ENCODE measurements at places on chromosomes 2 and 18.

DNA sequence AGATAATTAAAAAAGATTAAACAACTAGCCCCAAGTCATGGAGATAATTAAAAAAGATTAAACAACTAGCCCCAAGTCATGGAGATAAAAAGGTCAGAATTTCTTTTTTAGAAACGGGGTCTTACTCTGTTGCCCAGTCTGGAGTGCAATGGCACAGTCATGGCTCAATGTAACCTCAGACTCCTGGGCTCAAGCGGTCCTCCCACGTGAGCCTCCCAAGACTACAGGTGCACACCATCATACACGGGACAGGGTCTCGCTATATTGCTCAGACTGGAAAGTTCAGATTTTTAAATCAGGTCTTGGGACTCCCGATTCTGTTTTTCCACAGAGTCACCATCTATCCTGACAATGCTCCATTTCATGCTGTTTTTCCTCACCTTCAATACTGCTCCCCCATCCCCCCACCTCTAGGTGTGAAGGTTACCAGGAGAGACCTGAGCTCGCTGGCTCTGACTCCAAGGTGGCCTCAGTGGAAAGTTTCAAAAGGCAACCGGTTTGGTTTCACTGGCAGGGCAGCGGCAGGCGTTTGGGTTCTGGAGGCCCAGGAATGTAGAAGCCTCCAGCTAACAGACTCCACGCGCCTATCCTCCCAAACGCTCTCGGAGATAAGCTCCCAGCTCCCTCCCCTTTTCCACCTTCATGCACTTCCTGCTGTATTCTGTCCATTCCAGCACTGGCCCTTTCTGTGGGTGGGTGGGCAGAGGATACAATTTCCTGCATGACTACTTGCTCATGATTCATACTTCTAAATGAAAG lies 2.9 kb upstream of the SEMA4C start:
- no peak for DNase-seq

DNA sequence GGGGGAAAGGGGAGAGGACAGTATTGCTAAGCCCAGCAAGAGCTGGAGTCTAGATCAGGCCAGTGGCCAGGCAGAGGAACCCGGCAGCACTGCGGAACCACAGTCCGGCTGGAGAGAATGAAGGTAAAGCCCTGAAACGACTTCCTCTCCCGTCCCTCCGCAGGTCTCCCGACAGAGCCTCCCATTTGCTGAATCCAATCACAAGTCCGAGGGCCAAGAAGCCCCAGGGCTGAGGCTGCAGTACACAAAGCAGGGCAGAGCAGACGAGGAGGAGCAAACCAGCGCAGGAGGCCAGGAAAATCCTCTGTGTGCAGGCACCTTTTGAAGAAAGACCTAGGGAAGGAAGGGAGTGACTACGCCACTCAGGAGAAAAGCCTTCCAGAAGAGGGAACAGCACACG lies 104.4 kb downstream of the OSBPL1A start:
- DNase-seq = no peak

GRCh38 chr2:25982273-25982967 lies at the start of gene KIF3C:
TSS of gene KIF3C (minus strand) at chr2:25982497. CDS start at chr2:25981917, 580 bp downstream.
- peak; percentile 61 for DNase-seq

DNA sequence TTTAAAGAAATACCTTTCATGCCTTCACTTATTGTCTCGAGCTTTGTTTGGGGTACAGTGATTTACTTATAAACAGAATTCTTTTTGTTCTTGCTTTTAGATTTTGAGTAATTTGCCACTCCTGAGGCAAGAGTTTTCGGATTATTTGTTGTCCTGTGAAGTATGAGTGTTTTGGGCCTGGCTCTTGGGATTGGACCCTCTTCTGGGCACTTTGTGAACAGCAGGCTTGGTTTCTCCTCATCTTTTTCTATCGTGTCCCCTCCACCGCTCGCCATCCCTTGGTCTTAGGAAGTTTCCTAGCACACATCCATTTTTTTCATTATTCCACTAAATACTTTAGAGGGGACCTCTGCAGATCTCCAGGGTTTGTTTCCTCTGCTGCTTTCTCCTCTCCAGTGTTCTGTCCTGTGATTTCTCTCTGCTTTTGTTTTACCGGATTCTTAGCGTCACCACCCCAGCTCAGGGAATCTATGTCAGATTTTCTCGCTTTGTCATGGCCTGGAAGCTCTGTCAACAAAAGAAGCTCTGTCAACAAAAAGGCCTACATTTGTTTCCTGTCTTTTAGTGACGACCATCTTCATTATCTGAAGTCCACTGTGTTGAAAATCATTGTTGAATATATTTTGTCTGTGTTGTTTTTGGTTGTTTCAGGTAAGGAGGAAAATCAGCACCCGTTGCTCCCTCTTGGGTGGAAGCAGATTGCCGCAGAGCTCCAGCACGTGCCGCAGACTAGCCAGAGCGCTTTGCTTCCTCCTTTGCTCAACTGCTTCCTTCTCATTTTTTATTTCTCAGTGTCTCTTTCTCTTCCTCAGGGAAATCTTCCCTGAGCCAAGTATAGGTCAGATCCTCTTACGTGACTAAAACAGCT lies 27.8 kb downstream of the ANKRD62 start:
- DNase-seq = no peak

- no peak for DNase-seq
These were observed 64.0 kb downstream of the RAB31 start for GRCh38 chr18:9771977-9772660.

- DNase-seq = no peak
These were observed 89.2 kb downstream of the EPHA4 start for GRCh38 chr2:221482666-221483455.

- no peak for DNase-seq
These were observed at the start of gene SH3RF3 for GRCh38 chr2:109128616-109129355. TSS of gene SH3RF3 (plus strand) at chr2:109129205.

- no peak for DNase-seq
These were observed 66.4 kb downstream of the GALR1 start for GRCh38 chr18:77316008-77316407.

DNA sequence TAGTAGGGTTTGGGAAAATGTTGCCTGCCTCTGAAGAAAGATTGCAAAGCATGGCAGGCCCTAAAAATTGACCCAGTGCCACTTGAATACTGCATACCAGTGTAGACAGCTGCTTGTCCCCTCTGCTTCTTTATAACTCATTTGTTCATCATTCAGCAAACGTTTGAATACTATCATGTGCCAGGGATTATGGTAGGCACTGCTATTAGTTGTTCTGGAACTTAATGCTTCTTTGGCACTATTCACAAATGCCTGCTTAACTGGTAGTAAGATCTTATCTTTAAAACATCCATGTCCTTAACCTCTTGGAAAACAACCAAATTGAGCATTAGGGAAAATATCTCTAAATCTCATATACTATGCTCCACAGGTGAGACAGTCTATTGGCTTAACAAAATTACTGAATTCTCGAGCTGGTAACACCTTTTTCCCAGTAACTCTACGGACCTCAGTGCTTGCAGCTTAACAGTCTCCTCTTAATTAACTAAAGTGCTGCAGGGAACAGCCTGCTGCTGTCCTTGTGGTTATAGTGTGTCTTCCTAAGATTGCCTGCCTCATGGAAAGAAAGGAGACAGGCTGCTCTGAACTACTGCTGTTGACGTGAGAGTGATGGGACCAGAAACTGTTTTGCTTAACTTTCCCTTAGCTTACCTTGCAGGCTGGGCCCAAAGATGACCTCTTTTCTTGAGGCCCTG lies 93.2 kb downstream of the MIB1 start:
- no peak for DNase-seq

DNA sequence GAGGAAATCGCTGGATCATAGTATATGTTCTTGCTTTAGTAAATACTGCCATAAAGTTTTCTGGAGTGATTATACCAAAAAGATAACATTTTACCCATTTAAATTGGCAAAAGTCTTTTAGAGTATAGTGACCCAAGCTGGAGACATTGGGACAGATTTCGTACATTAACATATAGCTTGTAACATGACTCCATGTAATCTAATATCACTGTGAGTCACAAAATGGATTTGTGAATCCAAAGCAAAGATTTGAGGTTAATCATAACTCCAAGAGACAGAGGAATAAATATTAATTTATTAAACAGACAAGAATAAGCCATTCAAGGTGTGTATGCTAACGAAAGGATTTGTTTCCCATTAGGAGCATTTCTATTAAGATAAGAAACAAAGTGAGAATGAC lies 45.0 kb upstream of the RMP24 start:
- no peak for DNase-seq

- no peak for DNase-seq
These were observed 2.0 kb downstream of the IHH start for GRCh38 chr2:219058541-219059374.

DNA sequence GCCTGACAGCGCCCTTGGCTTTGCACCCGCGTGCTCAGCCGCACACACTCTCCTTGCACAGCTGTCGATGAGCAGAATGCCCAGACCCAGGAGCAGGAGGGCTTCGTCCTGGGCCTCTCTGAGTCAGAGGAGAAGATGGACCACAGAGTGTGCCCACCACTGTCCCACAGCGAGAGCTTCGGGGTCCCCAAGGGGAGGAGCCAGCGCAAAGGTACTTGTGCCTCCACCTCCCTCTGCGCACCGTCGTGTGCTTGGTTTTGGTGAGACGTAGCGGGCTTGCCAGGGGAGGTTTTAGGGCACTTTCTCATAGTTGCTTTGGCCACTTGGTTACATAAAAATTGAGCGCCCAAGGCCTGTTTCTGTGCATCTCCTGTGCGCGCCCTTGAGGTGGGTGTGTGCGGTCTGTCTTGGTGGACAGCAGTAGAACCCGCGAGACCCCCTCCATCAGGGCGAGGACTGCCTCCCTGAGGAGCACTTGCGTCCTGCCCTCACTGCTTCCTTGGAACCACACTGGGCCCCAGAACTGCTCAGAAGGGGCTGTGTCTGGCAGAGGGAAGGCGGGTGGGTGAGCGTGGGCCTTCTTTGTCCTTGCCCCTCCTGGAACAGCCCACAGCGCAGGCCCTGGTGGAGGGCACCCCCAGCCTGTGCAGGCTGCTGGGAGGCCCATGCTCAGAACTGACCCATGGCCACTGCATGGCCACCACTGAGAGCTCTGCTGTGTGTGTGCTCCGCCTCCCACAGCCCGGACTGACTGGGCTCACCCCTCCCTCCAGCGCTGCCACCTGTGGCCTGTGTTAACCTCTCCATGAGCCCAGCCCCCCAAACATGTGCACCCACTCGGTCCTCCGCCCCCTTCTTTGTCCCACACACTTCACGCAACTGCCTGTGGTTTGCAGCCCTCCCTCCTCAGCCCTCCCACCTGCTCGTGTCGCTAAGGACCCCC lies 95.9 kb downstream of the DGKD start:
- no peak for DNase-seq

GRCh38 chr18:23232331-23232730 lies 97.0 kb downstream of the CABLES1 start:
- no peak for DNase-seq

DNA sequence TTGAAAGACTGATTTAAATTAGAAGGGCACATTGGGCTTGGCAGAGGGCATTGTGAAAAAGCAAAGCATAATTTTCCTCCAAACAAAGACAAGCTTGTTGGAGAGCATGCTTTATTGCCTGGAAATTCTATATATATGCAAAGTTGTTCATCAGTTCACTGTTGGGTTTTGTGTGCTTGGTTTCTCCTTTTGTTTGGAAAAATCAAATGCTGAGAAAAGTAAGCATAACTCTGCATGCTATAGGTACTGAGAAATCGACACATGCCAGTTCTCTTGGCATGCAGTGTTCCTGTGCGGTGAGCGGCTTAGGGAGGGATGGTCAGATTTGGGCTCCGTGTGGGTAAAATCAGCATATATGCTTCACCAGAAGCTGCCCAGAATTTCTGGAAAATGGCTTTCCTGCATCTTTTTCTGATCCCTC lies 161.0 kb downstream of the RAPGEF4 start:
- DNase-seq = no peak

- no peak for DNase-seq
These were observed 37.9 kb downstream of the FAM210A start for GRCh38 chr18:13688191-13689136.

DNA sequence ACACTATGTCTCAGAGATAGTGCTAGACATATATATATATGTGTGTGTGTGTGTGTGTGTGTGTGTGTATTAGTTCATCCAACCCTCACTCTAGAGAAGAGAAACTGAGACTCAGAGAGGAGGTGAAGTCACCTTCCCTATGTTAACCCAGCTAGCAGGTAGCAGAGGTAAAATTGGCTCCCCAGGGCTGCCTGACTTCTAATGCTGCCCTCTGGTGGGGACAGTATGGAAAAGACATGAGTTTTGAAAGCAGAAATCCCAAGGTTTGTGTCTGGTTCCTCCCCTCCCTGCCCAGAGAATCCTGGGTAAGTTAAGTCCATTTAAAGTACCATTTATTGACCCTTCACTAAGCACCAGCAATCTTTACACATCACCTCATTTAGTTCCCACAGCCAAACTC lies 137.7 kb downstream of the THNSL2 start:
- DNase-seq = no peak

- DNase-seq = no peak
These were observed 29.9 kb downstream of the DAPL1 start for GRCh38 chr2:158825021-158825420.

DNA sequence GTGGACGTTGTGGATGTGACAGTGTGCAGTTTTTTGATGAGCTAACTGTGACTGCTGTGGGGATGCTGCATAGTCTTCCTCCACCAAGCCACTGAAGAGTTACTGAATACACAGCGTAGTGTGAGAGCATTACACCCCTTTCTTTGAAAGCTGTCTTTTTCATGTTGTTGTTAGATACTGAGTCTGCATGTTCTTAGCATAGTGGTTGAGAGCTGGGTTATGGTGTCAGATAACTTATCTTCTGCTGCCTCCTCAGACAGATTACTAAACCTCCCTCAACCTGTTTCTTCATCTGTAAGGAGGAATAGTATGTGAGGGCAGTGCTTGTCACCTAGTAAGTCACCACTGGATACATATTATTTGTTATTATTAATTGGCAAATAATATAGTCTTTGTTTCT lies 63.2 kb downstream of the CEP192 start:
- DNase-seq = no peak

DNA sequence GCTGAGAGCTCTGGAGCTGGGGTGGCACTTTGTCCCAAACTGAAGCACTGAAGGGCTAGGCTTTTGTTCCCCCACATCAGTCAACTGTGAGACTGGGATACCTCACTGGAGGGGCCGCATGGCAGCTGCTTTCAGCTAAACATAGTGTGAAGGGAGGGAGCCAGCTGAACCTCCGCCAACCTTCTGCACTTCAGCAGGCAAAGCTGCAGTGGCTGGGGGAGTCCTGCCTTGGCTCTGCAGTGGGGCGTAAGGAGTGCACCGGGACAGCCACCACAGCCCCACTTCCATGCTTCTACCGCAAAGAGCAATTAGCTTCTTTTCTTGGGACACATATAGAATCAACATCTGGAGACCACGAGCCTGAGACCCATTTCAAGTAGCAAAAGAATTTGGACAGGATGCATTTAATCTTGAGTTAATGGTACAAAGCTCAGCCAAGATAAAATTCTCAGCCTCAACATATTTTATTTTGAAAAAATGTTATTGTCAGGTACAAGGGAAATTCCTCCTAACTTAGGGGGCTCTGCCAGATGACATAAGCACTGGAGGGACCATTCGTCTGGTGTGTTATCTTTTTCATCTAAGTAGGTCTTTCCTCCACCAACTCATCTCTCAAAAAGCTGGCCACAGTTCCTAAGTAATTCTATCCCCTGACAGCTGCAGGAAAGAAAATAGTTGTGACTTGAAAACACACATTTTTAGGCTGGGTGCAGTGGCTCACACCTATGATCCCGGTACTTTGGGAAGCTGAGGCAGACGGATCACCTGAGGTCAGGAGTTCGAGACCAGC lies 25.6 kb upstream of the MYCN start:
- no peak for DNase-seq

- DNase-seq = no peak
These were observed 105.6 kb downstream of the TTC32 start for GRCh38 chr2:19796035-19796695.
